ENCODE measurements at places on chromosomes 2 and 18. TPM values are rescaled to one million over a fixed set of nuclear protein-coding genes. Genes with fewer than 3 reads are reported as not detected.

DNA sequence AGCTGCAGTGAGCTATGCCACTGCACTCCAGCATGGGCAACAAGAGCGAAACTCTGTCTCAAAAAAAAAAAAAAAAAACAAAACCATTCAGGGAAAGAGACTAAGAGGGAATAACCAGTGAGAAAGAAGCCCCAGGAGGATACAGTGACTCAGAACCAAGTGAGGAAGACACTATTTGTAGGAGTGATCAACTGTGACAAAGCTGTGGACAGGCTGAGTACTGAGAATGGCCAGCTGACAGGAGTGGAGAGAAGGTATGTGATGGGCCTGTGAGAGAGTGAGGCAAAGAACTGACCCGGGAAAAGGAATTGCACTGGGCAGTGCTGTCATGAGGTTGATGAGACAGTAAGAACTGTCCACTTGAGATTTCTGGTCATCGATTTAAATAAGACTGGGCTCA, 6.7 kb upstream of the LCT start:
- H3K27ac ChIP-seq: no peak overlapping the region
- no peaks in the 10 kb centered on the region for H3K27me3 ChIP-seq
- DNase-seq: no peak
- H3K36me3 ChIP-seq: peaks cover 51% of the 10 kb centered on the region

DNA sequence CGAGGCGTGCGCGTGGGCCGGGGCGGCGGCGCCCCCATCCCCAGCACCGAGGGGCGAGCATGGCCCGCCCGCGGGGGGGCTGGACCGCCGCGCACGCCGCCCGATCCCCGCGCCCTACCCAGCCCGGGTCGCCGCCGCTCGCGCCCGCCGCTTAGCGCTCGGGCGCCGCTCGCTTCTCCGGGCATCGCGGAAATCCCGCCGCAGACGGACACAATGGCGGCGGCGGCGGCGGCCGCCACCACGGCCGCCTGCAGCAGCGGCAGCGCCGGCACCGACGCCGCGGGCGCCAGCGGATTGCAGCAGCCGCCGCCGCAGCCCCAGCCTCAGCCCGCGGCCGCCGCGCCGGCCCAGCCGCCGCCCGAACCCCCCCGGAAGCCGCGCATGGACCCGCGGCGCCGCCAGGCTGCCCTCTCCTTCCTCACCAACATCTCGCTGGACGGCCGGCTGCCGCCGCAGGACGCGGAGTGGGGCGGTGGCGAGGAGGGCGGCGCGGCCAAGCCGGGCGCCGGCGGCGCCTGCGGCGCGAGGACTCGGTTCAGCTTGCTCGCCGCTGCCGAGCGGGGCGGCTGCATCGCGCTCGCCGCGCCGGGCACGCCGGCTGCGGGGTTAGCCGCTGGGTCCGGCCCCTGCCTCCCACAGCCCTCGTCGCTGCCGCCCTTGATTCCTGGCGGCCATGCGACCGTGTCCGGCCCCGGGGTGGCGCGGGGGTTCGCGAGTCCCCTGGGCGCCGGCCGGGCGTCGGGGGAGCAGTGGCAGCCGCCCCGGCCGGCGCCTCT, 453 bp downstream of the CABLES1 start:
- H3K36me3 ChIP-seq: no peaks in the 10 kb centered on the region
- DNase-seq: no peak
- H3K4me1 ChIP-seq: peaks cover 12% of the 10 kb centered on the region

The CNTNAP5 gene
- total RNA-seq: 0.25 TPM

The PRSS56 gene
- not detected for total RNA-seq

The KIAA1328 gene
- total RNA-seq: 15.5 TPM

The CCDC68 gene
- total RNA-seq: not detected
